AG04450 (cell line): ENCODE measurements at places on chromosomes 6 and 20.
A peak's percentile ranks its signal among the peaks of the same experiment; 100 is the strongest.

DNA sequence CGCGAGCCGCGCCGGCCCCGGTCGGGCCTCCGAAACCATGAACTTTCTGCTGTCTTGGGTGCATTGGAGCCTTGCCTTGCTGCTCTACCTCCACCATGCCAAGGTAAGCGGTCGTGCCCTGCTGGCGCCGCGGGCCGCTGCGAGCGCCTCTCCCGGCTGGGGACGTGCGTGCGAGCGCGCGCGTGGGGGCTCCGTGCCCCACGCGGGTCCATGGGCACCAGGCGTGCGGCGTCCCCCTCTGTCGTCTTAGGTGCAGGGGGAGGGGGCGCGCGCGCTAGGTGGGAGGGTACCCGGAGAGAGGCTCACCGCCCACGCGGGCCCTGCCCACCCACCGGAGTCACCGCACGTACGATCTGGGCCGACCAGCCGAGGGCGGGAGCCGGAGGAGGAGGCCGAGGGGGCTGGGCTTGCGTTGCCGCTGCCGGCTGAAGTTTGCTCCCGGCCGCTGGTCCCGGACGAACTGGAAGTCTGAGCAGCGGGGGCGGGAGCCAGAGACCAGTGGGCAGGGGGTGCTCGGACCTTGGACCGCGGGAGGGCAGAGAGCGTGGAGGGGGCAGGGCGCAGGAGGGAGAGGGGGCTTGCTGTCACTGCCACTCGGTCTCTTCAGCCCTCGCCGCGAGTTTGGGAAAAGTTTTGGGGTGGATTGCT lies 1.3 kb downstream of the VEGFA start:
- DNase-seq = no peak

DNA sequence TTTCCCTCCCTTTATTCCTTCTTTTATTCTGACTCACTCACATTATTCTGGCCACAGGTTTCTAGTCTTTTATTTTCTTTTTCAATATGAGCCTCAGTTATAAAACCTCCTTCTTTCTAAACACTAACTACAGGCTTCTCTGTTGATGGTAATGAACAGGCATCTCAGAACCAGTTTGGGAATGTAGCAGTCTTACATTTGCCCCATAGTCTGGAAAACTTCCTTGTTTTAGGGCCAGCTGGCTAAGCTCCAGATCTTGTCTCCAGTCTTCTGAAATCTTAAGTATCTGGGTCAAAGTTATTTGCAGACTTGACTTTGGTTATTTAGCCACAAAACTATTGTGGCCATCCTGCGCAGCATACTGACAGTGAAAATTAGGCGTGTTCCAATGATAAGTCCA lies 97.0 kb upstream of the MAN1A1 start:
- peak; percentile 42 for DNase-seq

- no peak for DNase-seq
Measured at GRCh38 chr20:54456423-54456822, 19.0 kb upstream of the DOK5 start.

DNA sequence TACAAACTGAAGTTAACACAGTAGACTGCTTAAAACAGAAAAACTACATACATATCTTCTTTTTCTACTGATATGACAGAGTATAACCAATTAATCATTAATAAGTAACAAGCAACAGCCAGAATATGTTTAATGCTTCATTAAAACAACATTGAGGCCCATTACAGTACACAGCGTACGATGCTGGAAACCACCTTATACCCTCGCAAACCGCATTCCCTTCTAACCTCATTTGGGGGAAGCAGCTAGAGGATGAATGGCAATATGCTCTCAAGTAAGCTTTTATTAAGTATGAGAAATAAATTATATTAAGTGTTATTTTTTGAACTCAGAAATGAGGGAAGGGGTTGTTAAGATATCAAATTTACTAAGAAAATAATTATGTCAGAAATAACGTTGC lies 142.4 kb downstream of the GMDS start:
- no peak for DNase-seq

GRCh38 chr6:12977806-12978205 lies 261.2 kb downstream of the PHACTR1 start:
- DNase-seq = no peak

- DNase-seq = no peak
Measured at GRCh38 chr6:41840326-41840725, 52.8 kb downstream of the TOMM6 start.

GRCh38 chr6:135667691-135668455 lies 170.3 kb upstream of the AHI1 start:
- DNase-seq = no peak

- DNase-seq = no peak
Measured at GRCh38 chr20:51176876-51177275, 154.0 kb upstream of the KCNG1 start.

DNA sequence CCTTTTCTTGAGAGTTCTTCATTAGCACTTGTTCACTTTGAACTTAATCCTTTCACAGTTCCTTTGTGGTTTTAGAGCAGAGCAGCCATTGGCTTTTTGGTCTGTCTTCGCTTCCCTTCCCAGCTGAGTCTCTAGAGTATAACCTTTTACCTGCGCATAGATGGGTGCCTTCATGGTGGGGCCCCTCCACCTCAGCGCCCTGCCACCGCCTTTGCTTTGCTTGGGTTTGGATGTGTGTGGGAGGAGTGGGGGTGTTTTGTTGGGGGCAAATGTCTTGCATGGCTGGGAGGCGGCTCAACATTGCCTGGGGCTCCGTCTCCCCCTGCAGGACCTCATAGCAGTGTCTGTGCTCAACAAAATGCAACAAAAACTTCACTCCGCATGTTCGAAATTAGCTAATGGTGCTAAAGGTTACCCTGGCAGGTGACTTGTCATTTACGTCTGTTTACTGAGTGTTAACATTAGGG lies 11.9 kb downstream of the PYGB start:
- DNase-seq = no peak

DNA sequence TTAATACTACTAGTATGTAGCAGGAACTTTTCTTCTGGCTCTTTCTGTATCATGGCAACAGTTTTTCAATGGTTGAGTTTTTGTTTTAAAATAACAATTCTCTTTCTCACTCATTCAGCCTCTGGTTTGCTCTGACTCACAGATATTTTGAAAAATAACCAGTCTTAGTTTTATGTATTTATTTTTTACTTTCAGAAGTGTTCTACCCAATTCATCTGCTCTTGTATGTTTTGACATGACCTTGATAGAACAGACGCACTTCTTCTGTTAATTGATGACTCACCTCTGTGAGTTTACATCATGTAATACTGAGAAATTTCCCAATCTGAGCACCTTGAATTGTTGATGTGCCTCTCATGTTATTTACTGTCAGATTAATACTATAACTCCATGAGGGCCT lies 178.9 kb downstream of the SASH1 start:
- no peak for DNase-seq

GRCh38 chr6:15672291-15672690 lies 9.5 kb upstream of the DTNBP1 start:
- no peak for DNase-seq

- no peak for DNase-seq
Measured at GRCh38 chr6:116386581-116387299, 16.0 kb downstream of the DSE start.

- DNase-seq = no peak
Measured at GRCh38 chr6:88539295-88539764, 373.2 kb upstream of the CNR1 start.

DNA sequence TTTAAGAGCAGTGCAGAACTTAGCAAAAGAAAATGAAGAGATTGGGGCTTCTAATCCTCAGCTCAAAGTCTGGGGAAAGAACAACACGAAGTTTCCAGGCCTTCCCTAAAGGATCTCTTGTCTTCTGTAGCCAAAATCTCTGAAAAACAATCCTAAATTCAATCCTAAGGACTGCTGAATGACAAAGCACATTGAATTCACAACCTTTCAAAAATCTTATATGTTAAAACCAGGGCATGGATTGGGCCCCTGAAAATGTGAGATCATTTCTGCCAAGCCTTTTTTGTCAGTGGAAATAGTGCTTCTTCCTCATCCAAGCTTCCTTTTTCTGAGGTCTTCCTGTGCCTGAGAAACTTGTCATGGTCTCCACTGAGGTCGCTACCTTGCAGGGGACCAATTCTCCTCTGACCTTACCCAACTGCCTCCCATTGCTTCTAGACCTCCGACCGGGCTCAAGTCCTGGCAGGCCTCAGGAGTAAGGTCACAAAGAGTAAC lies 126.2 kb upstream of the ARID1B start:
- DNase-seq = no peak

GRCh38 chr6:36318690-36319435 lies 17.8 kb downstream of the BNIP5 start:
- no peak for DNase-seq

GRCh38 chr6:86706449-86706848 lies 230.9 kb upstream of the HTR1E start:
- no peak for DNase-seq

- DNase-seq = no peak
Measured at GRCh38 chr20:17315407-17316231, 88.8 kb downstream of the PCSK2 start.

GRCh38 chr6:162468326-162468725 lies 259.2 kb downstream of the PRKN start:
- DNase-seq = no peak

- no peak for DNase-seq
Measured at GRCh38 chr6:26329763-26330511, 35.1 kb upstream of the BTN3A2 start.

GRCh38 chr6:161316531-161316930 lies 42.7 kb upstream of the AGPAT4 start:
- no peak for DNase-seq

DNA sequence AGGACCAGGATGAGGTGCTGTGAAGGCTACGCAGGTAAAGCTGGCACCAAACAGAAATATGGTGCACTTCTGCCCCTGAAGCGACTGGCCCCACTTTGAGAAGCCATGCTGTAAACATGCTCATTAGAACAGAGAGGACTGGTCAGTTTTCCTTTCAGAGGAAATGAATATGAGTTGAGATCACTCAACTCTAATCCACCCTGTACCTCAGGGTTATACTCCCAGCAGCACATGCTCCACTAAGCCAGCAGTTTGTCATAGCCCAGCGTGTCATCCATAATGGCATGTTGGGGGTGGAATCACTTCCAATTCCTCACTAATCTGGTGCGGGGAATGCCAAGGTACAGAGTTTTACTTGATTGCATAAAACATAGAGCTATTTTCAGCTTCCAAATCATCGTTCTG lies 98.1 kb downstream of the HIVEP2 start:
- DNase-seq = peak; percentile 61

DNA sequence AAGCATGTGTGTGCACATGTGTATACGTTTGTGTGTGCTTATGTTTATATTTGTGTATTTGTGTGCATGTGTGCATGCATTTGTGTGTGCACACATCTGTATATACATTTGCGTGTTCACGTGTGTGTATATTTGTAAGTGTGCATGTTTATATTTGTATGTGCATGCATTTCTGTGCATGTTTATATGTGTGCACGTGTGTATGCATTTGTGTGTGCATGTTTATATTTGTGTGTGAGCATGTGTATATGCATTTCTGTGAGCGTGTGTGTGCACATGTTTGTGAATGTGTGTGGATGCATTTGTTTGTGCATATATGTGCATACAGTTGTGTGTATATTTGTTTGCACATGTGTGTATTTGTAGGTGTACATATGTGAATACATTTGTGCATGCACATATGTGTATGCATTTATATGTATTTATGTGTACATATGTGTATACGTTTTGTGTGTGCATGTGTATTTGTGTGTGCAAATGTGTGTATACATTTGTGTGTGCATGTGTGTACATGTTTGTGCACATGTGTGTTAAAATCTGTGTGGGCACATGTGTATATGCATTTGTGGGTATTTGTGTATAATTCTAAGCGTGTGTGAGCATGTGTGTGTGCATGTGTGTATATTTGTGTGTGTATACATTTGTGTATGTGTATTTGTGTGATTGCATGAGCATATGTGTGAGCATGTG lies 140.4 kb upstream of the AFDN start:
- DNase-seq = no peak
